ENCODE measurements at places on chromosomes 7 and 10.

DNA sequence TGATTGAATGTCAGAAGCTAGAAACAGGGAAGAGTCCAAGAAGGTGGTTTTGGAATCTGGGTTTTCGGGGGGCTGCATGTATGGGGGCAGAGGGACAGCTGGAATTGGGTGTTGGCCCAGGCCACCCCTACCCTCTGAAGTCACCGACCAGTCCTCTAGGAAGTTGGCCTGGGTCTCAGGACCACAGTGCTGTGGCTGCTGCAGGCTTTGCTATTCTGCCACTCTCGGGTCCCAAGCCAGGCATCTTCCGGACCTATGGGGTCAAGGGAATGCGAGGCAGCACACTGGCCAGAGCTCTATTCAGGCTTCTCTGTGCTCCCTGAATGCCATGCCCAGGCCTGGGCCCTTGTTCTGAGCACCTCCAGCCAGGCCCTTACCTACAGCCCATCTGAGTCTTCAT, 13.2 kb downstream of the FGF8 start:
- no peak for DNase-seq

GRCh38 chr10:12262278-12262981, 66.4 kb downstream of the CDC123 start:
- DNase-seq: no peak

DNA sequence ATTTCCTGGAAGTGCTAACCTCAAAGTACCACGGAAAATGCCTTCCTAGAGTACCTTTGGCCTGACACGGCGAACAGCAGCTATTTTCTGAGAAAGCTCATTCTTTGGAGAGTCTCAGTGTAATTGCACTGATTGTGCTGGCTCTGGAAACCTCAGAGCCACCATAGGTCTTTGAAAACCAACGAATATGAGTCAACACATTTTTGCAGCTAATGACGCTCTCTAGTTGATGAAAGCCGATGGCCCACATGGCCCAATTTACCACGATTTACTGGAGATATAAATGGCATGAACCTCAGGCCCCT, 187.1 kb downstream of the ADARB2 start:
- DNase-seq: no peak

GRCh38 chr7:150959739-150960734, 18.1 kb downstream of the KCNH2 start:
- DNase-seq: no peak

GRCh38 chr10:34864149-34865067, 49.3 kb upstream of the PARD3 start:
- DNase-seq: no peak

GRCh38 chr10:4050061-4050460, 265.1 kb upstream of the KLF6 start:
- no peak for DNase-seq

- no peak for DNase-seq
These were observed 167.0 kb downstream of the FANK1 start for GRCh38 chr10:126063353-126063791.

DNA sequence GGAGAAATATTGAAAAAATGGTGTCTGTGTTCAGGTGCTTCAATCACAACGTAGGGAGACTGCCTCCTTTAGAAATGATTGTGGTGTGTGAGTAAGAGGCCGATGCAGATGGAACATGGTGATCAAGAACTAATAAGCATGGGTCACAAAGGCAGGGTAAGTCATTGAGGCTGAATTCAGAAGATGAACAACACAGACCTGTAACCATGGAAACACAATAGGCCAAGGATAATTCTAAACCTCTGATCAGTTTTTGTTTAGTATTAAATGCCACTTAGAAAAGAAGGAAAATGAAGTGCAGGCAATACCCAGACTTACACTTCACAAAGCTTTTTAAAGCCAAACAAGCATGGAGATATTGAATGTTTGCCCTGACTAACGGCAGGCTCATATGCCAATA, 32.8 kb upstream of the TAS2R16 start:
- no peak for DNase-seq

- peak; percentile 18 for DNase-seq
These were observed 139.1 kb upstream of the PFKP start for GRCh38 chr10:2927958-2928840.

DNA sequence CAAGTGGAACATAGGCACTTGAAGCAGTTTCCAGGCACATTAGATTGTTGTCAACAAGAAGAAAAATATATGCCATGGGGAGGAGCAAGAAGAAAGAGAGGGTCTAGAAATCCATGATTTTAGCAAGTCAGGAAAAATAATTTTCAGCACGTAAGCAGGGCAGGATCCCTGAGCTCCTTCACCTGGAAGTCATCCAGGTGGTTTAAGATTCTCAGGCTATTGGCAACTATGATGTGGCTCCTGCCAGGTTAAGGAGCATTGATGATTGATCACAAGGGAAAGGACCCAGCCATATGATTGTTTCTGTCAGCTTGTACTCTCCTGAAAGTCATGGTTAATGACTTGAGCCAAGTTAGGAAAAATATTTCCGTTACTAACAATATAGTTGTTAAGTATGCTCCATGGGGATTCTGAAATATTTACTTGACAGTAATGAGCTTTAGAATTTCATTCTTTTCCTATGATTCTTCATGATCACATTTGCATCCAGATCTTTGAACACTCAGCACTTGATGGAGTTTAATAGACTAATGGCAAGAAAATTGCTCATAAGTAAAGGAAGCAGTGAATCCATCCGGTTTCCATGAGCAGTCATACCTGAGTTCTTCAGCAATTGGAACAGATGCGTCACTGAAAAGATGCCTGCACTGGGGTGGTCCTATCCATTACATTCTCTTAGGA, 209.1 kb downstream of the BICC1 start:
- no peak for DNase-seq

GRCh38 chr10:112763916-112764520, 186.0 kb upstream of the TCF7L2 start:
- no peak for DNase-seq

DNA sequence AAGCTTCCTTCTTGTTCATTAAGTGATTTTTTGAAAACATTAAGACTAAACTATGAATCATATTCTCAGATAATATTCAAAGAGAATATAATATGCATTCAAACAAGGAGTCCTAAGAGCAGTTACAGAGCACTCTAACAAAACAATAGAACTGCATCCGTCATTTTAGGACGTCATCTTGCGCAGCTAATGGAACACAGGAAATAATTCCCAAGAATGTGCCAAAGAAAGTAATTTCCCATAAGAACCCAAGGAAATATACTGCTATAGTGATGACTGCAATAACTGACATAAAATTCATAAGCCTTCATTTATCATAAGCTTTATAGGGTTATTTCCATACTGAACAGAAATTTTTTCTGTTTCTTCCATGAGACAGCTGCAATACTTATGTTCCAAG, 28.3 kb upstream of the CASD1 start:
- no peak for DNase-seq

GRCh38 chr7:73433924-73434700, 534 bp downstream of the FZD9 start:
- DNase-seq: no peak

- no peak for DNase-seq
These were observed 83.2 kb upstream of the COL1A2 start for GRCh38 chr7:94311515-94311914.

GRCh38 chr7:117827862-117828261, 45.4 kb downstream of the CTTNBP2 start:
- DNase-seq: no peak

GRCh38 chr7:95240921-95241320, 83.4 kb downstream of the PON1 start:
- no peak for DNase-seq

DNA sequence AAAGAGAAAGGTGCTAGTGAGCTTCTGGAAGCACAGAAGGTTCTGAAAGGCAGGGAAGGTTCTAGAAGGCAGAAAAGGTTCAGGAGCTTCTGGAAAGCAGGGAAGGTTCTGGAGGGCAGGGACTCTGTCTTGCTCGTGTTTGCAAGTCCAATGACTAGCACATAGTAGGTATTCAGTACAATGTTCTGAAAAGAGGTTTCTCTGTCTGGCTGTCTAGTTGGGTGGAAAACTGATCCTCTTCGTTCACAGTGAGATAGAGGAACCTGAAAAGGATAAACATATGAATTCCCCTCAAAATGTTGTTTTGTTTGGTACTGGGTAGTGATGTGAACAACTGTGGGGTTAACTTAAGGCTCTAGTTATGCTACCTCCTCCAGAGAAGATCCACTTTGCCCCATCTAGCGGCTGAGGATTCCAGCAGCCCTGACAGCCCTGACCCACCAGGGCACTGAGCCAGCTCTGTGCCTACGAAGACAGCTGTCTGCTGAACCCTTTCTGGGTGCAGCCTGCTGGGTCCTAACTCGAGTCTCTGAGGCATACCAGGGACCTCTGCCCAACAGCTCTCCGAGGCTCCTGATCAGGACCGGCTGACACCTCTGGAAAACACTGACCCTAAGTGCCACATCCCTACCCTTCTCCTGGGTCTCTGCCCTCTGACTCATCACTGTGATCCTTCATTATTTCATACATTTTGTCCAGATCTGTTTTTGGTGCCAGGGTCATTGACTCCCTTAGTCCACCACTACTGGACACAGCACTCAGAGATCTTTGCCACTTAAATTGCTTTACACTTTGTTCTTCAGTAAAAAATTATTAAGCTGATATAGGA, 15.4 kb downstream of the PTPRN2 start:
- DNase-seq: no peak

GRCh38 chr10:111113238-111113960, 36.6 kb downstream of the ADRA2A start:
- no peak for DNase-seq

- DNase-seq: no peak
These were observed 180.8 kb downstream of the PTPRN2 start for GRCh38 chr7:158406801-158407200.

DNA sequence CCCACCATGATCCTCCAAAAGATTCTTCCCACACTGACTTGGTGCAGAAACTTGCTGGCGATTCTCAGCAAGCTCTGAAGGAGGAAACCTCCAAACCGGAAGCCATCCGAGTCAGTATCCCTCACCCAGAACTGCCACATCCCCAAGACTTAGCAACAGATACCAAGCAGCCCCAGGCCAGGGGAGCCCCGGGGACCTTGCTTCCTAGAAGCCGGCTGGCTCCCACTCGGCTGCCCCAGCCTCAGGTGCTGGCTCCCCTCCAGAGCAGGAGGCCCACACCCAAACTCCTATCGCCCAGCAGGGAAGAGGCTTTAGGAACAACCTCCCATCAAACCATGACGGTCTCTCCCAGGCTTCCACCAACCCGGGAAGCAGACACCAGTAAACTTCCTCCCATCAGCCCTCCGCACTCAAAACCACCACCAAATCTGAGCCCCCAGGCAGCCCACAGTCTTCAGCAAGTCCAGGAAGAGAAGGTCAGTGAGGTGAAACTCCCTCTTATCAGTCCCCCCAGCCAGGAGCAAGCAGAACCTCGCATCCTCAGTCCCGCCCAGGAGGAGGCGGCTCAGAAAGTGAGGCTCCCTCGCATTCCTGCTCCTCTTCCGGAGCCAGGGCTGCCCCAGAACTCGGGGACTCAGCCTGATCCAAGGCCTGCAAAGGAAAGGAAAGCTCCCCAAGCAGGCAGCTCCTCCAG, 82.3 kb downstream of the LRGUK start:
- DNase-seq: no peak

GRCh38 chr10:61047081-61047480, 103.1 kb upstream of the RHOBTB1 start:
- DNase-seq: no peak

- no peak for DNase-seq
These were observed 54.3 kb upstream of the ITGB1 start for GRCh38 chr10:33012306-33012705.

- DNase-seq: no peak
These were observed 151.2 kb downstream of the AUTS2 start for GRCh38 chr7:69749372-69749979.

- DNase-seq: no peak
These were observed 163.7 kb upstream of the PRPS1L1 start for GRCh38 chr7:18191341-18191740.

GRCh38 chr7:483656-484355, 35.8 kb downstream of the PDGFA start:
- DNase-seq: no peak

DNA sequence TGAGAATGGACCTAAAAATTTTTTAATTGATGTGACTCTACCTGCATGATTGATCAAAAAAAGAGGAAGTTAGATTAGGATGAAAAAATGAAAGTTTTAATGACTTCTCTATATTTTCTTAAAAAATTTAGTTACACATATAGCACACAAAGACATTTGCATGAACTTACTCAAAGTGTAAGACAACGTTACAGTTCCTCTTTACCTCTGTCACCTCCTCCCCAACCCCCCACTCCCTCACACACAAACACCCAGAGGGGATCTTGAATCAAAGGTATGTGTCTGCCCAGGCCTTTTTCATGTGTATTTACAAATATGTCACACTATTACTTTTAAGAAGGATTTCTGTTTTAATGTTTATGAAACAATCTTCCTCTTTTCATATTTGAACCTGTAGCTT, 20.6 kb upstream of the CDCA7L start:
- DNase-seq: no peak

DNA sequence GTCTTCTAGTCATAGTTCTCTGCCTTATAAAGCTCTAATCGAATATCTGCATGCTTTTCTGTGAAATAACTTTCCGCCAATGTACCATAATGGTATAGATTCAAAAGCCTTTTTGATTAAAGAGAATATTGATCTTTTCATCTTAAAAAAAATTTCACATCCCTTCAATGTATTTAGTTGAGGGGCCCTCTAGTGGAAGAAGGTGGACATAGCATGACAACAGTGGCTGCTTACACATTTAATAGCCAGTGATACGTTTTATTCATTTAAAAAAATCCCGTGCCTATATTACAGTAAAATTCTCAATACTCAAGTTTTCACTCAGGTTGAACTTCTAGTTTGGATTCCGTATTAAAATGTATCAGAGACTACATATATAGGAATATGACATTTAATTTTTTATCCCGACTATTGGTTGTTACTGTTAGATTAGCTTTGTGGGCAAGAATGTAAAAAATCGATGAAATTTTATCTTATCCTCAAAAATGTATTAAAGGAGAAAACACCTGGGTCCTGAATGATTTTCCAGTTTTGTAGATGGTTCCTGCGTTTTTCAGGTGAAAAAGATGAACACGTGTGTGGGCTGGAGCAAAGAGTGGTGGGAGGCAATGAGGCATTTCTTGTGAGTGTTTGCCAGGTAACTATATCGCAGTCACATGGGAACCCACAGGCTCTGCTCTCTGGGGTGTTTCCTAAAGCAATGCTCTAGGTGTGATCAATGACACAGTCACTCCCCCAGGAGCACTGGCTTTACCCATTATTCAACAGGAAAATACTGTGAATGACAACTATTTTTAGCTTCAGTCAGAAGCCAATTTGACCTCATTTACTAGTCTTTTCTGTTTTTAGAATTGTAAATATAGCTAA, 24.1 kb upstream of the PNLIP start:
- no peak for DNase-seq

GRCh38 chr10:1923586-1923985, 186.3 kb upstream of the ADARB2 start:
- DNase-seq: no peak

All from CD4-positive, alpha-beta T cell treated with Interleukin-6 at 100 ng/mL for 8 hours (primary cell).